ENCODE measurements at places on chromosomes 5 and 9.

DNA sequence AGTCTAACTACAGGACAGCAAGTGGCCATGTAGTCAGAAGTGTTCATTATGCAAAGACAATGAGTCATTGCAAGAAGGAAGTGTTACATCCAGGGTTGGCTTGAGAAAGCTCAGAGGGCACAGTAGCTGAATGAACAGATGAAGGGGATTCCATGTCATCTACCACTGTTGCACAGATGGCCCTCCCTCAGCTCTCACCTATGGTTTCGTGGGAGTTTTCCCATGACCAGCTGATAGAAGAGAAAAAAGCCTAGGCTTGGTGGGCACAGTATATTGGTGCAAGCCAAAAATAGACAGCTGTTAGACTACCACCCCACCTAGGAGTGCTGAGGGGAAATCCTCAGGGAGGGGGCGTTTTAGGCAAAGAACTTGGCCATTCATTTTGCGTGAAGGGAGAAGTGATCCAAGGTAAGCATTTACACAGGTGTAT, 217.0 kb downstream of the DMRT2 start:
- DNase-seq: no peak

GRCh38 chr5:107199756-107200155, 471.0 kb downstream of the EFNA5 start:
- no peak for DNase-seq

- no peak for DNase-seq
Observed at GRCh38 chr9:37998881-37999587, 70.0 kb downstream of the SHB start.

DNA sequence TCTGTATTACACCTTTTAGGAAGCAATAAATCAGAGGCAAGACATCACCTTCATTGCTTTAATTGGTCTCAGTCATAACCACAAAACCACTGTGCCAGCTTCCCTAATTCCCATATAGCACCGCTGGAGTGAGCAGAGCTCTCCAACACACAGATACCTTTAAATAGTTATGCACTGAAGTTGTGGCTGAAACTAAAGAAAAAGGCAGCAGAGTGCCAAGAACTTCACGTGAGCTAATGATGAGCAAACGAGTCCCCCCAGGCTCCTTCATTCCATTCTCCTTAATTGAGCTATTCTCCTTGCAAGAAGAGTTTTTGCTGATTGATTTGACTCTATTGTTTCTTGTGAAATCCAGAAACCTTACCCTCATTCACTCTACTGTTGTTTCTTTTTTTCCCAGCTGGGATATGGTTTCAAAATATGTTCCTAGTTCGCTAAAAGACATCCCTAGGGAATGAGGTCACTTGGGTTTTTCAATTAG, 501.5 kb downstream of the SPATA31D1 start:
- no peak for DNase-seq

GRCh38 chr9:16044579-16044881, 491.7 kb downstream of the CCDC171 start:
- no peak for DNase-seq

- no peak for DNase-seq
Observed at GRCh38 chr5:7348168-7348854, 47.6 kb upstream of the ADCY2 start.

DNA sequence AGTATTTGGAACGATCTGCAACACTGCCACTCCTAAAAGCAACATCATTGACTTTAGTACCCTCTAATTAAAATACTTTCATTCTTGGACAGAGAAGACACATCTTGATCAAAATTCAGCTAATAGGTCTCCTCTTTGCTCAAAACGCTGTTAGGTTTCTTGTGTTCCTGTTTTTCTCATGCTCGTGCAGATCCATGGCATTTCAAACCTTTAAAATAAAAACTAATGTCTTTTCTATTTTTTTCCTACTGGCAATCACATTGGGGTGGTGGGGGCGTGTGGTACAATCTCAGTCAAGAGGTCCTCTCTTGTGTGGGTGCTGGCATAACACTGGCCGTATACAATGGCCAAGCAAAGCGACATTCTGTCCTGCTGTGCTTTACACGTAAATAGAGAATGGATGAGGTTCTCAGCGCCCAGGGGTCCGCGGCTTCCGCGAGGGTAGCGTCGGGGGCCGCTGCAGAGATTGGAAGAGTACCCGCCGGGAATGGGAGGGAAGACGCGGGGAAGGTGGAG, 315 bp upstream of the GPR150 start:
- DNase-seq: no peak

DNA sequence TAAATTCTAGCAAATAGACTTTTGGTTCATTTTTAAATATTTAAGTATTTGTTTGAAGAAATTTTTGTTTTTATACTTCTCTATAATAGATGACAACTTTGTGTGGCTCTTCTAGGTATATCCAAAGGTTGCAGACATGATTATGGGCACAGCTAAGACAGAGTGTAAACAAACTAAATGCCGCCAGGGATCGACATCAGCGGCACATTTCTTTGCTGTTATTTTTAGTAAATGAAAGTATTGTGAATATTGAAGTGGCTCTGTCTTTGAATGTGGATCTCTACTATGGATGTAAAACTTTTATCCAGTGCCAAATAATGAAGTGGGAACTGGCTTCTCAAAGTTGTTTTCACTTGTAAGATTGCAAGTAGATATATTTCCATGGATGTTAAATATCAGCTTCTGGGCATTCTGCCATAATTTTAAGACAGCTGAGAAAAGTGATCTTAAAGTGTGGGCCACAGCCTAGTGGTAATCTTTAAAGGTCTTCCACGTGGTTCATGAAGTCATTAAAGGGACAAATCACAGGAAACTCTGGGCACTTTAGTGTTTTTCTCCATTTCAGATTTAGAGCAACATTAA, 589.9 kb downstream of the ZNF608 start:
- no peak for DNase-seq

DNA sequence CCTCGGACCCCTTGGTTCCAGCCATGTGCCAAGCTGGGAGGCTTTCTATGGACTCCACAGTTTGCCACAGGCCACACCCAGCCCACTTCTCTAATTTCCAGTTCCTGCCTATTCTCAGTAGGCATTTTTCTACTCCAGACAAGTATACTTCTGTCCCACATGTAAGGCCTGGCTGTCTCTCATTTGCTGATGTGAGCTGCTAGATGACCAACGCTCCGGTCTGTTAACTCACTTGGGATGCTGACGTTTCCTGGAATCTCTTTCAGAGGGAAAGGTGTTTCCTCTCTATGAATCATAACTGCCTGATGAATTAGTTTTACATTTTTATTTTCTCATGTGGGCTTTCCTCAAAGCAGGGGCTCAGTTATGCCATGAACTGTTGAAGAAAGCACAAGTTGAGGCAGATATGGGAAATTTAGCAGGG, 36.3 kb downstream of the ERGIC1 start:
- no peak for DNase-seq

DNA sequence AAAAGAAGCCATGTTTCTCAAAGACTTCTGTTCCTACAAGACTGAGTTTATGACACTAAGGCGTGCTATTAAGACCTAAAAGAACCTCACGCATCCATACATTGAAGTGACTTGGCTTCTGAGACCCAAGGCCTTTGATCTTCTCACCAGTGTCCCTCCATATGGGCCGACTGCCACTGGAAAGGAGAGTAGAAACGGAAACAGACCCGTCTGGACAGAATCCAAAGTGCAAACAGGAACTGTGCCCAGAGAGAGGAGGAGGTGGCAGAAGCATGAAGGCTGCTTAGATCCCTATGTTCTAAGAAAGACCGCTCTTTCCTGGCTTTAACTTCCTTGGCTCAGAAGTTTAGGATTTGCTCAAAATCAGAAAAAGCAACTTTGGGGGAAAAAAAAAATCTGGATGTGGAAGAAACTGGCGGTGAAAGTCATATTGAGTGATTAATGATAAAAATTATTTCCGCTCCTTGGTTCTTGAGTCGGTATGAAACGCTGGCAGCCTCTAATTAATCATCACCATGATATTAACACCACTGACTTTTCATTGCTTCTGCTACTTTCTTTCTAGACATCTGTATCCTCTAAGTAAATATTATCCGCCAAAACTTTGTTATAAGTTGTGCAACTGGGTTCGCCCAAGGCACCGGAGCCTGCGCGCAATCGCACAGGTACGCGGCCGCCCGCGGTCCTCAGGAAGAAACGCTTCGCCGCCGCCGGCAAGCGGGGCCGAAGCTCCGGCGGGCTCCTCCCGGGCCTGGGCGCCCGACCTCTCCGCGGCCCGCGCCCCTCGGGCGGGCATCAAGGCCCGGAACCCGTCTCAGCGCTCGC, 726 bp downstream of the DAP start:
- peak; percentile 82 for DNase-seq

DNA sequence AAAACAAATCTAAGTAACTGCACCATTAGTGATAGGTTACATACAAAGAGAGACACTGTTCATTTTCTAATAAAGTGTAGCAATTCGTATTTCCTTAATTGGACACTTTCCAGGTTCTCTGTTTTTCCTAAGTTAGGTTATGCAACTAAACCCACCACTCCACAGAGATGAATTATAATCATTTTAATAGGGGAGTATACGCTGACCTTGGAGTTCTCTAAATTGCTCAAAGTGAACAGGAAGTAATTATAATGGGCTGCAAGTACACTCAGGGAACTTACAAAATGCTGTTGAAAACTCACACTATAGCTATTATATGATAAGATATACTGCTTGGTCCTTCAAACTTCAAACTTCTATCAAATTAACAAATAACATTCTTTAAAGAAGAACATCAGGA, 18.2 kb upstream of the ADCY2 start:
- no peak for DNase-seq

DNA sequence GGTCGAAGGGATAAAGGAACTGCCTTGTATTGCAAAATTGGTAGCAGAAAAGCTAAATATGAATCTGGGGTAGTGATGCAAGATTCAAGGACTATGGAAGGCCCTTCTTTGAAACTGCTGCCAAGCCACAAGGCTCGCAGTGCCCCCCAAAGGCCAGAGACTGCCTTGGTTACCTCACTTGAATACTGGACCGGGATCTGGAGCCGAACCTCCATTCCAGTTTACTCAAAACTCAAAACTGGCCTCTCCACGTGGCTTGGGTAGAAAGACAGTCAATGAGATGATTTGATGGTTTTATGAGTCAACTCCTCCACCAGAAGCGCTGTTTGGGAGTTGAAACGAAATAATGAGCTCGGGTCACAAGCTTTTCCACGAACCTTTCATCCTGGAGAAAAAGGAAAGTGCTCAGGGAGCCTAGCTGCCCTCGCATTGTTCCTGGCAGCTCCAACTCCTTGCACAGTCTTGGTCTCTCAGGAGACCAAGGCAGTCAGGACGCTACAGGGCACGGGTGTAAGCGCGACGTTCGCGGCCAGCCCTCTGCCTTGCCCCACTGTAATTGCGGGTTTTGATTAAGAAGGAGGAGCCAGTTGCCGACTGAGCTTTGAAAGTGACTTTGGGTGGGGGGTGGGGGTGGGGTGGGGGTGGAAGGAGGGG, 2.8 kb downstream of the ST8SIA4 start:
- DNase-seq: no peak

DNA sequence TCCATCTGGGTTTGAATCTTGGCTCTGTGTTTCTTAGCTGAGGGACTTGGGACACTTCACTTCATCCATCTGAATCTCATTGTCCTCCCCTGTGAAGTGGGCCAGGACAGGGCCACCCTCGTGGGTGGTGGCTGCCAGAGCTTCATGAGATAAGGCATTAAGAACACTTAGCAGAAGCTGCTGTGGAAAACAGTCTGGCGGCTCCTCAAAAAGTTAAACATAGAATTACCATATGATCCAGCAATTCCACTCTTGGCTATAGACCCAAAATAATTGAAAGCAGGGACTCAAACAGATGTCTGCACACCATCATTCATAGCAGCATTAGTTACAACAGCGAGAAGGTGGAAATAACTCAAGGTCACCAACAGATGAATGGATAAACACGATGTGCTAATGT, 42.4 kb upstream of the GGTA1 start:
- no peak for DNase-seq

DNA sequence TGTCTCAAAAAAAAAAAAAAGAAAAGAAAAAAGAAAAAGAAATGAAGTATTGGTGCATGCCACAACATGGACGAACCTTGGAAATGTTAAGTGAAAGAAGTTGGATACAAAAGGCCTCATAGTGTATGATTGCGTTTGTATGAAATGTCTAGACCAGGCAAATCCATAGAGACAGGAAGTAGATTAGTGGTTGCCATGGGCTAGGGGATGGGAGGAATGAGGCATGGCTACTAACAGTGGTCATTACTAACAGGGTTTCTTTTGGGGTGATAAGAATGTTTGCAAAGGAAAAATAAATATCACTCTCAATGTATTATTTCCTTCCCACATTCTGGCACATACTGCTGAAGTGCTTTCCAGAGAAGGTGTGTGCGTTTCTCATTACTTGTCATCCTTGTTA, 44.1 kb downstream of the UGCG start:
- DNase-seq: no peak

DNA sequence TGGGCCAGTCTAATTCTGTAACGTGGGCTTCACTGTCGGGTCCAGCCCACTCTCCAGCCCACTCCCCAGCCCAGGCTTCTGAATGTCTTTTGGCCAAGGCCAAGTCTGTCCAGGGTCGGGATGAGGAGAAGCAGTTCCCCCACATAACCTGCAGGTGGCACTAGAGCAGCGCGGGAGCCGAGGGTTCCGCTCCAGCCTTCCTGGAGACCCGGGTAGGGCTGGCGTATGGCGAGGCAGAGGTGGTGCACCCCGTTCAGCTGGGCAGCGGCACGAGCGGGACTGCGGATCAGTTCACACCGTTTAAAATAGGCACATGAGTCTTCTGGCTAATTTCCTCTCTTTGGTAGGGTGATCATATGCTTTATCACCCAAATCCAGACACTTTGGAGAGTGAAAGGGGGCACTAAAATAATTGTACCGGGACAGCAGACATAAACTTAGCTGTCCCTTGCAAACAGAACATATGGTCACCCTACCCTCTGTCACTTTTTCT, 185.9 kb downstream of the MSX2 start:
- peak; percentile 81 for DNase-seq

DNA sequence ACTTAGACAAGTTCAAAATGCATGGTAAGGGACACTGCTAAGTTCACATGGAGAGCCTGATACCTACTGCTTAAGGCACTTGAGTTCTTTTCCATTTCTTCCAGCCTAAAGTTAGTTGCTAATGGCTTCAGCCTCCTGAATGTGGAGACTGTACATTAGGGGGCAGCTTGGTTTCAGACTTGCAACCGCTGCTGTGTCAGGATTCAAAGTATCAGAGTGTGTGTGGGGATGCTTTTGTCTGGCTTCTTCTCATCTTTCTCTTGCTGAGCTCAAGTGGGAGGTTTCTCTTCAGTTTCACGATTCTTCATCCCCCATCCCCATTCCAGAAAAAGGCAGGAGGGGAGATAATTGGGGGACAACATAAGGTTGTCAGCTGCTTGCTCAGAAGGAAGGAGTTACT, 49.4 kb downstream of the ATP10B start:
- no peak for DNase-seq

GRCh38 chr9:77038281-77039036, 19.0 kb downstream of the FOXB2 start:
- DNase-seq: no peak

GRCh38 chr5:154118893-154119336, 71.6 kb upstream of the GALNT10 start:
- no peak for DNase-seq

DNA sequence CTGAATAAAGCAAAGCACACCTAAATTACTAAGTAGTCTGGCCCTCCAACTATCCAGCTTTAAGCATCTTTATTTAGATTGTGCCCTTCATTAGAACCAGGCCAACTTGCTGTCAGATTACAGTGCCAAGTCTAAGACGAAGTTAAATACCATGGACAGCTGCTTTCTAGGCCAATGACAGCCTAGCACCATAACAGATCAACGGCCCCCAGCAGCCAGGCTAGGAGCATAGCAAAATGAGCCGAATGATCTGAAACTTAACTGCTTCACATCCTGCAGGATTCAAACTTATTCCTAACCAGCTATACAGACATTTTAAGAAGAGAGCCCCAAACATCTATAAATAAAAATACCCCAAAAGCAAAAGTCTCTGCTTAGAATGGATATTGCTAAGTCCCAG, 6.8 kb downstream of the SLC24A2 start:
- DNase-seq: no peak

GRCh38 chr5:80296121-80296520, 23.7 kb upstream of the SPZ1 start:
- DNase-seq: no peak

All from activated effector memory CD4-positive, alpha-beta T cell treated with anti-CD3 and anti-CD28 coated beads, Interleukin-2, amount 50 U/mL, for 16 hours (primary cell).